ENCODE measurements at places on chromosomes 5 and 9.

DNA sequence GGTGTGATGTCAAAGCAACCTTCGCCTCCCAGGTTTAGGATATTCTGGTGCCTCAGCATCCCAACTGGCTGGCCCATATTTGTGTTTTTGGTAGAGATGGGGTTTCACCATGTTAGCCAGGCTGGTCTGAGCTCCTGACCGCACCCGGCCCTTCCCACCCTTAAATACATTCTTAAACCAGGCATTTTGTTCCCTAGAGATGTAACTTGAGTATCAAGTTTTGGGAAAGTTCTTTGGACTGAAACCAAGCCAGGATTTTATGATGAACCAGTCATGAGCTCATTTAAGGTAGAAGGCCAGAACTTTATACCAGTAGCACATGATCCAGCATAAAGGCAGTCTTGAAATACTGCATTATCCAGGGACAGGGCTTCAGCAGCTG lies 3.5 kb downstream of the RPL7A start:
- DNase-seq: no peak

DNA sequence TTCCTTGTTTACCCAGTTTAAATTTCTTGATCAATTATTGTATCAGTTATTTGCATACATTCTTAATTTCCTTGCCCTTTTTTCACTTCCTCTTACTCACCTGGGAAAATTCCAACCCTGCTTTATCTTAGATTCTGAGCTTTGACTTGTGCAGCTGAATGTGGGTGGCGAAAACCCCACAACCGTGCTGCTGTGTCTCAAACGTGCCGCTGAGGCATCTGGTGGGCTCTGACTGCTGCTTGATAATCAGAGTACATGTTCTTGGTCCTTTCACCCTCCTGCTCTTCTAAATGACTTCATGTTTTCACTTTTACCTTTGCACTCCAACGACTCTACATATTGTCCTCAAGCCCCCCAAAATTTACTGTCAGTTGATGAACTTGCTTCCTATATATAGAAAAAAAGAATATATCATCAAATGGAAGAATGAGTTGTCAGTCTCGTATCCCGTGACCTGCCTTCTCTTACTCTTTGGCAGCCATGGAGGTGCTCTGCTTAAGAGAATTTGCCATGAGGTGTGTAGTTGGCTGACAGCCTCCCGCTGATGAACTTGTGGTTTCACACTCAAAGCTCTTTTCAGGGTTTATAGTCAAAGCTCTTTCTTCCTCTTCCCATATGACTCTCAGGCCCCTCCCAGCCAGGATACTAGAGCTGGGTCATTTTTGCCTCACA lies 14.0 kb upstream of the JAK2 start:
- DNase-seq: no peak

- no peak for DNase-seq
Measured at GRCh38 chr5:58922461-58923171, 339.7 kb downstream of the RAB3C start.

DNA sequence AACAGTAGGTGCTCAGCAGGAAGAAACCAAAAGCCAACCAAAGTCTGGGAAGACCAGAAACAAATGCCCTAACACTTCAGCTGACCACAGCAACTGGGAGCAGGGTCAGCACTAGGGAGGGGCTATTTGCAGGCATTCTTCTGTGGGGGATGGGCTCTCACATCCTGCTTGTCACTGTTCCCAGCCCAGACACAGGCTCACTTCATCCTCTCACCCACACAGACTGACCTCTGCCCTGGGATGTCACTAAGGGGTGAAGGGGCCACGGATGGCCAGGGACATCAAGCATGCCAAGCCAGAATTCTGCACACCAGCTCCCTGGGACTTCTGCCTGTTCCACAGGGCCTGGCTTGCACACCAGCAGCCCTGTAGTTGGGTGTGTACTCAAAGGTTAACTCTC lies 28.7 kb downstream of the GFRA3 start:
- no peak for DNase-seq

DNA sequence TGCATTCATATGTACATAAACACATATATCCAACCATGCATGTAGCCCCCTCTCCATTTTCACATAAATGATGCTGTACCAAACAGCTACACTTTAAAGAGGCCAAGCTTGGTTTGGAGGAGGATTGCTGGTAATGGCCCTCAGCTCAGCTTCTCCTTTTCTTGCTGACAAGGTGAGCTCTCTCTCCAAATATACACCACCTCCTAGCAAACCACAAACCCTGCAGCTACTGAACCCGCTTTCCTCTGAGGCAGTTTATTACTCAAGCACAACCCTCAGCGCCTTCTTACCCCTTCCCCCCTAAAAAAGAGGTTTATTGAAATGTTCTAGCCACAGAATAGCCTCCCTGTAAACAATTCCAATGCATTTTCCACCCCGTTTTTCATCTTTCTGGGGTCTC lies 54.0 kb downstream of the ALG2 start:
- DNase-seq: no peak

GRCh38 chr9:136300016-136300545 lies 3.8 kb downstream of the CCDC187 start:
- DNase-seq: no peak

DNA sequence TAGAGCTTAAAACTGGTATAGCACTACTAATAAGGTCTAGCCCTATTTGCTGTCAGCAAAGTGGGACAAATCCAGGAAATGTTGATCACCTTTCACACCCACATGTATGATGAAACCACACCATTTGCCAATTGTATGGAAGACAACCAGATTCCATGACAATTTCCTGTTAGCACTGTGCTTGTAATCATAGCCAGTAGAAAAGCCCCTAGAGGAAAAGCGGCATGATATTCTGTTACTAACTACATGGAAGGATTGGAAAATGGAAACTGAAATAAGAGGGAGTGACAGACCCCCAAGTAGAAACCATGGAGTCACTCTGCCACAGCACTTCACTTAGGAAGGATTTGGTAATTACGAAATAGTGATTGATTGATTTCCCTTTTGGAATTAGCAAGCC lies 923 bp downstream of the SPATA6L start:
- no peak for DNase-seq

- no peak for DNase-seq
Measured at GRCh38 chr5:56638768-56639238, 176.5 kb upstream of the MAP3K1 start.

DNA sequence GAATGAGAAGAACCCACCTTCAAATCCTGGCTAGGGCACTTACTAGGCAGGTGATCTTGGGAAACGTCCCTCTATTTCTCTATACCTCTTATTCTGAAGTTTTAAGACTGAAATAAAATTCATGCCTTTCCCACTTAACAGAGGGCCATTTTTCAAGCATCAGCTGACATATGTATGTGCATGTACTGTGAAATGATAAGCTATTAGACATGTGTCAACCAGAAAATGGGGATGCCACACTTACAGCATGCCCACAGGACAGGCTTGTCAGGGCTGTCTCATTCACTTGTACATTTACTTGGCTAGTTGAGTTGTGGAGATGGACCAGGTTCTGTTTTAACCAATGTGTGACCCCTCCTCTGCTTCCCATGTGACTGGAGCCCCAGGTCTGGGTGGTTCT lies 78.5 kb downstream of the C9orf152 start:
- DNase-seq: no peak

- DNase-seq: no peak
Measured at GRCh38 chr9:126373241-126373640, 46.6 kb downstream of the MVB12B start.

- no peak for DNase-seq
Measured at GRCh38 chr5:161283296-161283695, 263.2 kb downstream of the GABRB2 start.
